Daoy (cell line): ENCODE measurements at places on chromosomes 16 and 17. TPM values are rescaled to one million over a fixed set of nuclear protein-coding genes. Genes with fewer than 3 reads are reported as not detected.
A peak's percentile ranks its signal among the peaks of the same experiment; 100 is the strongest.

GRCh38 chr16:11210260-11210659 is 45.7 kb downstream of the SOCS1 start:
- DNase-seq = no peak

DNA sequence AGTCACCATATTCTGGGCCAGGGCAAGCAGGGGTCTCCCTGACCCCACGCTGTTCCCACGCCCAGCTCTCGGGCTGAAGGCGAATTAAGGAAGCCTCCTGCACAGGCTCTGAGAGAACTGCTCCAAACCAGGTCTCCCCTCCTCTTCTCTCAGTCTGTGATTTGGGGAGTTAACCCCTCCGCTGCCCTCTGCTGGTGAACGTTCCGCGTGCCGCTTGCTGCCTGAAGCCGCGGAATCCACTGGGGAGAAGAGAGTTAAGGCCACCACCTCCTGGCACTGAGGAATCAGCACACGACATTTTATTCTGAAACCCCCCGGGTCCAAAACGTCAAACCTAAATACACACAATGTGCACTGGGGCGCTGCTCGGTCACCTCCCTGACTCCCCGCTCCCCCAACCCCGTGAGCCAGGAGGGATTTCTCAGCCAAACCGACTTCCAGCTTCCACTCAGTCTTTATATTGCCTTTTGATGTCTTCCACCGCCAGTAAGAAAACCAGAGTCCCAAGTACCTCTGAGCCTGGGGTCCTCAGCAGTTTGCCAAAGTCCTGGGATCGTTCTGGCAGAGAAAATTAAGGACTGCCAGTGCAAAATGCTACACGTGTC is 54.4 kb upstream of the RCVRN start:
- DNase-seq = peak; percentile 58

- DNase-seq = peak; percentile 14
These were observed 13.6 kb upstream of the CCL8 start for GRCh38 chr17:34305606-34306005.

DNA sequence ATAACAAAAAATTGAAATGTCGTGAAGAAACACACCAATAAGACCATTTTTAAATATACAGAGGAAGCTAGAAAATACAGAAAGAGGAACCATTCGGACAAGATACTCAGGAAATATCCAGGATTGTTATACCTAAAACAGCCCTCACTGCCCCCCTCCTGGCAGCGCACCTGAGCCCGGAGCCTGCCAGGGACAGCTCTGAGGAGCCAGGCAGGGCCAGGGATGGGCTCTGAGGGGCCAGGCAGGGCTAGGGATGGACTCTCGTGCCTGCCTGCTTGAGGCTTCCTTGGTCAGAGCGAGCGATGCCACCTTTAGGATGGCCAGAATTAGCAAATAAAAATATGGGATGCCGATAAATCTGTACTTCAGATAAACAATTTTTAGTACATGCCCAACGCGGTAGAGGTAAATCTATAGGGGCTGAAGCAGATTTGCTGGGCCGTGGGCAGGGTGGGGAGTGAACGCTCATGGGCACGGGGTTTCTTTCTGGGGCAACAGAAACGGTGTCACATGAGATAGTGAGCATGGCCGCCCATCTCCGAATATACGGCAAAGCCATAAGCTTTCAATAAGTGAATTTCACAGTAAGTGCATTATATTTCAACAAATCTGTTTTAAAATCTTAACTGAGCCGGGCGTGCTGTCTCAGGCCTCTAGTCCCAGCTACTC is 18.2 kb upstream of the CSNK1D start:
- no peak for DNase-seq

DNA sequence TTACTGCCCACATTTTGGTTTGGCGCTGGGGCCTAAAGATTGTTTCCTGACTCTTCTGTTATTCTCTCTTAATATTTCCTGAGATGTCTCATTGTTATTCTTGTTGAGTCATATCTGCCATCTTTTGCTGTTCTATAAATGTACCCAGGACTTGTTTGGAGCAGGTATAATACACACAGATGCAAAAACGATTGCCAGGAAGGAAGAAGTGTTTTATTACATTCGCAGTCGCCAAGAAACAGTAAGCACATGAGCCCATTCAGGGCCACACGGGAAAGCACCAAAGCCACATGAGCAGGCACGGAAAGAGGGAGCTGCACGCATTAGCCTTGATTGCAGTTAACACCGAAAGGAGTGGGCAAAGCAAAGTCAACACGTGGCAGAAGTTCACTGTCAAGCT is 70.2 kb downstream of the ARHGAP44 start:
- peak; percentile 82 for DNase-seq

ALOX12B gene
- not detected in 2 replicates for total RNA-seq

CUEDC1 gene
- total RNA-seq = 5.0 and 7.0 TPM in 2 replicates

DNA sequence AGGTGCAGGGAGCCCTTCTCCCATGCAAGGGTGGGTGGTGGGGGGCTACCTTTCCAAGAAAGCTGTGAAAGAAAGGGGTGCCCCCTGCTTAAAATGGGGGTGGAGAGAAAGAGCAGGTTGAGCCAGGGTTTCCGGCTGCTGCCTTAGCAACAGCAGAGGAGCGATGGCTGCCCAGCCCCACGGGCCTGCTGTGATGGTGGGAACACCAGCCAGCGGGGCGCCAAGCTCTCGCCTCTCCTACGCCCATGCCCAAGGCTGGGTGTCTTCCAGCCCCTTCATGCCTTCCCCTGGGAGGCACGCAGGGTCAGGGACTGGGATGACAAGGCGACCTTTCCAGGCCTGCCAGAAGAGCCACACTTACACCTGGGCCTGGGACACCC is 3.0 kb downstream of the FMNL1 start:
- no peak for DNase-seq

DNA sequence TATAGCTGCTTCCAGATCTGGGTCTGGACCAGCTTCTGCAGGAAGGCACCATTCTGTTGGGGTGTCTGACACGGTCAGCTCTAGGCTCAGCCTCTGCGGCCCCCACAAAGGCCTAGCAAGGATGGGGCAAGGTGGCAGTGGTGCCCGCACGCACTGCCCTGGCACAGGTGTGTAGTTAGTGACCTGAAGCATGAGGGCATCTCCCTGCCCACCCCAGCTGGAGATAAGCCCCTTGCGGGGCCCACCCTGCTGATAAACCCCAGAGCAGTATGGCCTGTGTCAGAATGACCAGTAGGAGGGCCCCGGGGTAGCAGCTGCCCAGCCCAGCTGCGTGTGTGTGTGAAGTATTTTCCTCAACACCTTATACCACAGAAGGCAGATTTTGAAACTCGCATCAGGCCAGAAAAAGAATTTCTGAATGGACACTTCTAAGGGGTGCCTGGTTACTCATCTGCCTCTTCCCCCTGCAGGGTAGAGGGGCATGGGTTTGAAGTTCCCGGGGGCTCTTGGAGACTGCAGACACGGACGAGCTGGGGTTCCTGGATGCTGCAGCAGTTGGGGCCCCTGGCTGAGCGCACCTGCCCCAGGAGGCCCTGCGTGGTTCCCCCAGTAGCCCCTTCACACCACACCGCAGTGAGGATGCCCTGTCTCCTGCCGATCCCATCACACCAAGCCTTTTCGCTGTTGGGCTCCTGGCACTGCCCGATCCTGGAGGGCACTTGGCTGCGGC is 4.5 kb downstream of the ARHGDIA start:
- DNase-seq = no peak

- DNase-seq = no peak
These were observed 20.8 kb upstream of the PEMT start for GRCh38 chr17:17612085-17613022.

- DNase-seq = no peak
These were observed 56.1 kb downstream of the TNRC6C start for GRCh38 chr17:78014646-78015045.

GRCh38 chr16:48919791-48920190 is 309.8 kb upstream of the N4BP1 start:
- no peak for DNase-seq

- no peak for DNase-seq
These were observed 3.6 kb upstream of the MAFG start for GRCh38 chr17:81931189-81931556.

C16orf82 gene
- not detected in 2 replicates for total RNA-seq

SLC47A1 gene
- not detected in 2 replicates for total RNA-seq

GRCh38 chr17:80789356-80789902 is 202.2 kb upstream of the CHMP6 start:
- peak; percentile 94 for DNase-seq

DNA sequence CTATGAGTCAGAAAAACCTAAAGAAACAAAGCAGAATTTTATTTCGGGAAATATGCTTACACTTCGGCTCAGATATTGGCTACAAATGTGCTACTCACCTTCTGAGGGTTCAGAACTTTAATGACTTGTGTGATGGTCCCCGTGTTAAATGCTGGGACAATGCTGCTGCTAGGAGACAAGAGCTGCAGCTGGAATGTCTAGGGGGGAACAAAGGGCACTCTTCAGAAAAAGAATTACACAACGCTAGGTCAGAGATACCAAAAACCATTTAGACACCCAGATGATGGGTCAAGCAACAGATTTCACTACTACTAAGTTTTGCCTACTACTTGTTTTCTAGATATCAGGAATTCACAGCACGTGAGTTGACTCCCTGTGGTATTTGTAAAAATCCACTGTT is 10.0 kb upstream of the PHLPP2 start:
- no peak for DNase-seq

- no peak for DNase-seq
These were observed 15.5 kb upstream of the SPACA3 start for GRCh38 chr17:32976131-32976530.

- no peak for DNase-seq
These were observed 150.1 kb downstream of the CYB561 start for GRCh38 chr17:63295839-63296590.

SHCBP1 gene
- total RNA-seq = 34.6 and 37.7 TPM in 2 replicates

DNA sequence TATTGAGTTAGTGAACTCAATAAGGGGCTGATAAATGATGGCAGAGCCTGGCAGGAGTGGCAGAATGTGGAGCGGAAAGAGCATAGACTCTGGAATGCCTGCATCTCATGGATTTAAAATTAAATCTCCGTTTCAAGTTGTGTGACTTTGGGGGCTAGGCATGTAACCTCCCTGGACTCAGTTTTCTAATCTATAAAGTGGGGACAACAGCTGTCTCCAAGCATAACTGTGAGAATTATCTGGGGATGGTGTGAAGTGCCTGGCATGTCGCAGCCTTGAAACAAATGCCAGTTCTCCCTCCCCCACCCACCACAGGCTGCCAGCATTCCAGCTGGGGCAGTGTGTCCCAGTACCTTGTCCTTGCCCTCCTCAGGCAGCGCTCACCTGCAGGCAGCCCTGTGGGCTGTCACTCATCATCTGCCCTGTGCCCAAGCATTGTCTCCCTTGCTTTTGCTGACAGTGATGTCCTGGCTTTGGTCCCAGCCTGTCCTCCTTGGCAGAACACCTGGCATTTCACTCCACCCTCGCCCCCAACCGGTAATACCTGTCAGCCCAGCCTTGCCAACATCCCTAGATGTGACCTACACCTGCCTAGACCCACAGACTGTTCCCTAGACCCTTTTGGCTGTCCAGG is 129.6 kb downstream of the MRM1 start:
- no peak for DNase-seq

TOX3 gene
- not detected in 2 replicates for total RNA-seq

DNA sequence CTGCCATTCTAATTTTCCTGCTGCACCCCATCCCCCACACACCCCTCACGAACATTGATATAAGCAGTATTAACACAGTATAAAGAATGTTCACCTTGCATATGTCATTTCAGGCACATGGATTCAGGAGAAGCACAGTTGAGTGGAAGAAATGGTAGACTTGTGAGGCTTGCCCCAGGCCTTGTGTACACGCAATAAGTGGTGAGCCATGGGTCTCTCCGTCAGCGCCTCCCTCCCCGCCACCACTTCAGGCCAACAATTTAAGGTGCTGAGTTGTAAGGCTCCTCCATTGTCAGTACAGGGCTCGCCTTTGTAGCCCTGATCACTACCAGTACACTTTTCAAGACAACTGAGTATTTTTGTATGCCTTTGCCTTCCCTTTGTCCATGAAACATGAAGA is 12.2 kb upstream of the CLEC18C start:
- DNase-seq = no peak

DNA sequence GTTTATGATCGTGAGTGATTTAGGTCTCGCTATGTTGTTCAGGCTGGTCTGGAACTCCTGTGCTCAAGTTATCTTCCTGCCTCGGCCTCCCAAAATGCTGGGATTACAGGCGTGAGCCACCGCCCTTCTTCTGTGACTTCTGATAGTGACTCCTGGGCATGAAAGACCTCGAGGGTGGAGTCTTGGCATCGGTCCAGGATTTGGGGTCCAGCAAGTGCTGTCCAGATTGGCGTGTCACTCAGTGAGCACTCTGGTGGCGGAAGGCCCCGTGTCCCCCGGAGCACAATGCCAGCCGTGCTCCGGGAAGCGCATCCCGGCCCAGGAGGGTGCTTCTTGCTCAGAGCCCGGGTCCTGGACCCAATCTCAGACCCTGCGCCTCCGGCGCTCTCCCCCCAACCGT is 6.8 kb downstream of the OR1F1 start:
- no peak for DNase-seq

DNA sequence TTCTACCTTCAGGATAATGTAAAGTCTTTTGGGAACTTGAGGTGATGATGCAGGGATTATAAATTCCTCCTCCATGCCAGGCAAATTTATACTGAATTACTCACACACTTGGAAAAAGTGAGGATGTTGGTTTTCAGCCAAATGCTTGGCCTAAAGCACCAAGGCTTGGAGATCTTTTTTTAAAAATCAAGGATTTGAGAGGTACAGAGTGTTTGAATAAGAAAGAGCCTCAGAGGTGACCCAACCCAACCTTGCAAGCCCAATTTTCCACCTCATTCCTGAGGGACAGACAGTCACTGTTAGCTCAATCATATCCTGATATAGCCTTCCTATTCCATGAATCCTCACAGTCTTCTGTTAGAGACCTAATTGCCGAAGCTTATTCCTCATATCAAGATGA is 14.0 kb downstream of the GRIN2A start:
- peak; percentile 72 for DNase-seq

GRCh38 chr16:87627542-87628245 is 25.4 kb downstream of the JPH3 start:
- DNase-seq = no peak

- no peak for DNase-seq
These were observed 19.1 kb downstream of the PHAF1 start for GRCh38 chr16:67128887-67129286.

DNA sequence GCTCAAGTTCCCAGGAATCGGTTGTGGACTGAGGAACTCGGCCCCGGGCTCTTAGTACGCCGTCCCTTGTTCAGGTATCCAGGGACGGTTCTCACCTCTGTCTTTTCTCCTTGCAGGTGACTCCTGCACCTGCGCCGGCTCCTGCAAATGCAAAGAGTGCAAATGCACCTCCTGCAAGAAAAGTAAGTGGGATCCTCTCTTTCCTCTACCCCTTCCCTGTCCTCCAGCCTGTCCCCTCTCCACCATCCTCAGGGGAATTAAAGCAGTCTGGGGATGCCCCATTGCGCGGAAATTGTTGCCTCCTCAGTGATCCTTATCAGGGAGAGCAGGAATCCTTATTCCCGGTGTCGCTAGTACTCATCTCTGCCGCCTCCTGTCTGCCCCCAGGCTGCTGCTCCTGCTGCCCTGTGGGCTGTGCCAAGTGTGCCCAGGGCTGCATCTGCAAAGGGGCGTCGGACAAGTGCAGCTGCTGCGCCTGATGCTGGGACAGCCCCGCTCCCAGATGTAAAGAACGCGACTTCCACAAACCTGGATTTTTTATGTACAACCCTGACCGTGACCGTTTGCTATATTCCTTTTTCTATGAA is 585 bp downstream of the MT2A start:
- peak; percentile 18 for DNase-seq

GRCh38 chr16:31696968-31697743 is 169.5 kb downstream of the AHSP start:
- no peak for DNase-seq
